ENCODE measurements at places on chromosomes 13 and 19.
A peak's percentile ranks its signal among the peaks of the same experiment; 100 is the strongest.

- no peak for DNase-seq
These were observed 12.1 kb downstream of the SLC25A15 start for GRCh38 chr13:40801255-40802217.

GRCh38 chr13:21911646-21912298 lies 240.9 kb downstream of the FGF9 start:
- no peak for DNase-seq

GRCh38 chr19:13128583-13128982 lies 10.5 kb downstream of the NACC1 start:
- DNase-seq, result no peak

- no peak for DNase-seq
These were observed 59.1 kb upstream of the GPR183 start for GRCh38 chr13:99366075-99366987.

GRCh38 chr19:33686687-33687480 lies 65.1 kb downstream of the CHST8 start:
- DNase-seq, result no peak

- no peak for DNase-seq
These were observed 257.0 kb downstream of the LHFPL6 start for GRCh38 chr13:39345982-39346381.

GRCh38 chr19:51921949-51922348 lies 5.3 kb upstream of the ZNF613 start:
- DNase-seq, result no peak

DNA sequence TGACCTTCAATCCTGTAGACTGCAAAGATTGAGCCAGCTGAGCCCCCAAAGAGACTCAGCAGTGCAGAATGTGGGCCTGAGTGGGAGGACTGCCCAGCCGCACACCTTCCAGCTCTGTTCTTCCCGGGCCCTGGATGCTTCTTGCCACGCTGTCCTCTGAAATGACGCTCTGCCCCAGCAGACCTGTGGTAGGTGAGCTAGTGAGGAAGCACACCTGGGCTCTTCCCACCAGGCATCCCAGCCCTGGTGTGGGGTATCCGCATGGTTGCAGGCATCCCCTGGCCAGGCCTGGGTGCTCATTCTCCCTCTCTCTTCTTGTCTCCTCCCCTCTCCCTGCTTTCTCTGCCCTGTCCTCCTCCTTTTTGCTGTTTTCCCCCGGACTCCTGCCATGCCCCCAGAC lies 9.8 kb upstream of the MZF1 start:
- no peak for DNase-seq

DNA sequence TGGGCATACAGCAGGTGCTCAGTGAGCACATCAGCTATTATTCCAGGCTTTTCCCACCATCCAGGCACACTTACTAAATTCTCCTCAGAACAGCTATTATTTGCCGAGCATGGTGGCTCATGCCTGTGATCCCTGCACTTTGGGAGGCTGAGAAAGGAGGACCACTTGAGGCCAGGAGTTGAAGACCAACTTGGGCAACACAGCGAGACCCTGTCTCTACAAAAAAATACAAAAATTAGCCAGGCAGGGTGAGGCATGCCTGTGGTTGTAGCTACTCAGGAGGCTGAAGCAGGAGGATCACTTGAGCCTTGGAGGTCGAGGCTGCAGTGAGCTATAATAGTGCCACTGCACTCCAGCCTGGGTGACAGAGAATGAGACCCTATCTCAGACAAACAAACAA lies 35.4 kb downstream of the PTPRS start:
- DNase-seq, result no peak

DNA sequence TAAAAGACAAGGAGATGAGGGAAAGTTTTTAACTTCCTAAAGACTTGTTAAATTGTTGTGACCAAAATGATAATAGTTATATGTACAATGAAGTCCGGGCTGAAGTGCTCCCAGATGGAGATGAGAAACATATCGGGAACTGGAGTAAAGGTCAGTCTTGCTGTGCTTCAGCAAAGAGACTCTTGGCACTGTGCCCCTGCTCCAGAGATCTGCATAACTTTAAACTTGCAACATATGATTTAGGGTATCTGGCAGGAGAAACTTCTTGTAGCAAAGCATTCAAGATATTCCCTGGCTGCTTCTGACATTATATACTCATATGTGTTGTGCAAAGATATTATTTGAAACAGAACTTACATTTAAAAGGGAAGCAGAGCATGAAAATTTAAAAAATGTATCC lies 786.6 kb upstream of the SLITRK6 start:
- no peak for DNase-seq

GRCh38 chr19:6811906-6812305 lies 39.4 kb downstream of the VAV1 start:
- DNase-seq, result peak; percentile 7

- no peak for DNase-seq
These were observed 6.9 kb downstream of the SERPINE3 start for GRCh38 chr13:51346397-51346796.

GRCh38 chr13:44843403-44843802 lies 145.9 kb downstream of the NUFIP1 start:
- DNase-seq, result peak; percentile 13

DNA sequence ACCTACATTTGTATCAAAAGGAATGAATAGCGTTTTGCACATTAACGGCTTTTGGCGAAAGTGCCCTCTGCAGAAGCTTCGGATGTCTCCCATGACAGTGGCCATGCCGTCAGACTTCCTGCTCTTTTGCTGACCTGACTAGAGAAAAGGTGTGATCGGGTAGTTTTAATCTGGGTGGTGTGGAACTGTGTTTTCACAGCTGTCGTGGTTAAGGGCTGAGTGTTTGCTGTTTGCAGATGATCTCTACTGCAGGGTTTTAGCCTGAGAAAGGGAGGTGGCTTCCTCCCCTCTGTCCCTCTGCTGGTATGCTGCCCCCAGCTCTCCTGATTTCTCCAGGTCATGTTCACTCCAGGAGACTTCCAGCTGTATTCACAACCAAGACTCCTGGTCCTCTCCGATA lies 22.4 kb downstream of the ZNF71 start:
- no peak for DNase-seq

- DNase-seq, result no peak
These were observed 260.1 kb downstream of the COL4A1 start for GRCh38 chr13:110046811-110047210.

DNA sequence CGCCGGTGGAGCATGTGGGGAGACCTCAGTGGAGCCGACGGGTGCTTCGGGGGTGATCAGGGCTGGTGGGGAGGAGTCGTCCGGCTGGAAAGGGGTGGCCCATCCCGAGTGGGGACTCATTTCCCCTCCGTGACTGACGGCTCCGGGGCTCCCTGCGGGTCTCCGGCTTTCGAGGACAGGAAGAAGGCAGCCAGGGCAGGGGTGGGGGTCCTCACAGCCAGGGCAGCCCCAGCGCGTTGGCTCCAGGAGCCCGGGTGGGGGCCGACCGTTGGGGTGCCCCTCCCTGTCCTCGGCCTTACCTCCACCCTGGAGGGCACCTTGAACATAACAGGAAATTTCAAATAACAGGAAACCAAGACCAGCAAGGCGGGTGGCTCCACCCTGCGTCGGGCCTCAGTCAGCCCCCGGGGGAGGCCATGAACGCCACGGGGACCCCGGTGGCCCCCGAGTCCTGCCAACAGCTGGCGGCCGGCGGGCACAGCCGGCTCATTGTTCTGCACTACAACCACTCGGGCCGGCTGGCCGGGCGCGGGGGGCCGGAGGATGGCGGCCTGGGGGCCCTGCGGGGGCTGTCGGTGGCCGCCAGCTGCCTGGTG lies at the start of gene S1PR4:
S1PR4 (plus strand) TSS at position 393 of the 596 bp plus-strand sequence; CDS start at position 417, 24 bp downstream.
- no peak for DNase-seq

DNA sequence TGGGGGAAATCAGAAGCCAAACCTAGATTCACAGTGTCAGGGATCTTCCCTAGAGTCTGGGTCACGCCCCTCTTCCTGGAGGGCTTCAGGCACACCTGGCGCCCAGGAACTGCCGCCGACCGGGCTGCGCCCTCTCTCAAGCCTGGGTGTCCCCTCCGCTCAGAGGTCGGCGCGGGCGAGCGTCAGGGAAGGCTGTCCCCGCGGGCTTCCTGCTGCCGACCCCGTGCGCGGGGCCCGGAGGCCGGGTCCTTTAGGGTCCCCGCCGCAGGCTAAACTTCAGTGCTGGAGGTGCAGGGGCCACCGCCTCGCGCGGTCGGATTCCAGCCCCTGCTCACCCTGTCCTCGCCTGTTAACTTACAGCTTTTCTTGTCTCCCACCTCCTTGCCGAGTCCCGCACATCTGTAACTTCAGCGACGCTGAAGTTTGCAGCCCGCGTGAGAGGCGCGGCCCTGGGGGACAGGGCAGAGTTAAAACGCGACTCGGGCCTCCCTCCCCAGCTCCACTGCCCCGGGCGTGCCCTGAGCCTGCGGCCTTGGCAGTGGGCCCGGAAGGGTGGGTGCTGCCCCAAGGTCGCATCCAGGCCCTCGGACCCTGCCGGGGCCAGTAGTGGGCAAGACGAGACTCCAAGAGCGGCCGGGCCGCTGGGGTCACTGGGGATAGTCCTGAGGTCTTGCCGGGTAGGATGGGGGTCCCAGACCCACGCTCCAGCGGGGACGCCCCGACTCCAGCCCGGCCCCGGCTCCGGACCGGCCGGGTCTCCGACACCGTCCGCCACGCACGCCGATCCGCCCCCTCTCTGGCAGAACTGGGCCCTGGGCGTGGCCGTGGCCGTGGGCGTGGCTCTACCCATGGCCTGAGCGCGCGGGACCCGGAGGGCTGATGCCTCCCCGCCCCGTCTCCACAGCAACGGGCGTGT lies 95.6 kb upstream of the ZNF98 start:
- DNase-seq, result no peak

- no peak for DNase-seq
These were observed 1.9 kb downstream of the TEX26 start for GRCh38 chr13:30934381-30934780.

DNA sequence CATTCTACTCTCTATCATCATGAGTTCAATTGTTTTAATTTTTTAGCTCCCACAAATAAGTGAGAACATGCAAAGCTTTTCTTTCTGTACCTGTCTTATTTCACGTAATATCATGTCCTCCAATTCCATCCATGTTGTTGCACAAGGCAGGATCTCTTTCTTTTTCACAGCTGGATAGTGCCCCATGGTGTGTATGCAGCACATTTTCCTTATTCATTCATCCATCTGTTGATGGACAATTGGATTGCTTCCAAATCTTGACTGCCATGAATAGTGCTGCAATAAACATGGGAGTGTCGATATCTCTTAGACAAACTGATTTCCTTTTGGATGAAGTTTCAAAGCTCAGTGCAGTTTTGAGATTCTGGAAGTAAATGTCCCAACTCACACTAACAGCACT lies 326.9 kb downstream of the FGF9 start:
- no peak for DNase-seq

- no peak for DNase-seq
These were observed 158.8 kb downstream of the NHLRC3 start for GRCh38 chr13:39196965-39197646.

- no peak for DNase-seq
These were observed 617.7 kb downstream of the DCT start for GRCh38 chr13:93861818-93862217.

DNA sequence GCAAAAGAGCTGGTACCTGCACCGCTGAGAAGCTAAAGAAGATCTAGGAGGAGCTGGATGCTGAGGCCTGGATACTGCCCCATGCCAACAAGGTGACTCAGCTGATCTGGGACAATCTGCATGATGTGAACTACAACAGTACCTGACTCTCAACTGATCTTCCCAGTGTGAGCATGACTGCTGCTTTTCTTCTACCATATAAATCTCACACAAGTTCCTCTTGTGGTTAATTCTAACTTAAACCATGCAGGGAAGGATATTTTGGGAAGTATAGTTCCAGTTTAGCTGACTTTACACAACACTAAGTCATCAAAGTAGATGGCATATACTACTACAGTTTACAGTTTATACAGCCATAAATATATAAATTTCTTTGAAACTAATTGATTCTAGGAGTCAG lies 91.9 kb downstream of the SLAIN1 start:
- no peak for DNase-seq

DNA sequence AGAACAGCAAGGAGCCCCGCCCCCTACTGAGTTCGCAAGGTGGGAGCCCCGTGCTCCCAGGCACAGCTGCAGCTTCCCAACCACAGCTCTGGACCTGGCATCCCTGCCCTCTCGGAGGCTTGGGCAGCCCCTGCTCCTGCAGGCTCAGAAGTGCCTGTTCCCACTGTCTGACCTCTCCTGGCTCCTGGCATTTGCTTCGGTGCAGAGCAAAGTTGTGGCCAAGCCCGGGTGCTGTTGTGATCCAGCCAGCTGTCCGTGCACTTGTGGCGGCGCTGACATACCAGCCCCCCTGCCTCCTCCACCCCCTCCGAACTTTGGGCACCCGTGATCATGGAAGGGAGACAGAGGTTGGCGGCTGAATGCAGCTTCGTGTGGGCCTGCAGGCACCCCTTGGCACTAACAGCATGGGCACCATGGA lies 1386.8 kb downstream of the PCDH9 start:
- no peak for DNase-seq

- DNase-seq, result no peak
These were observed 115.8 kb upstream of the TNFSF11 start for GRCh38 chr13:42458193-42458592.

GRCh38 chr13:43916828-43917227 lies 37.1 kb downstream of the LACC1 start:
- DNase-seq, result no peak

DNA sequence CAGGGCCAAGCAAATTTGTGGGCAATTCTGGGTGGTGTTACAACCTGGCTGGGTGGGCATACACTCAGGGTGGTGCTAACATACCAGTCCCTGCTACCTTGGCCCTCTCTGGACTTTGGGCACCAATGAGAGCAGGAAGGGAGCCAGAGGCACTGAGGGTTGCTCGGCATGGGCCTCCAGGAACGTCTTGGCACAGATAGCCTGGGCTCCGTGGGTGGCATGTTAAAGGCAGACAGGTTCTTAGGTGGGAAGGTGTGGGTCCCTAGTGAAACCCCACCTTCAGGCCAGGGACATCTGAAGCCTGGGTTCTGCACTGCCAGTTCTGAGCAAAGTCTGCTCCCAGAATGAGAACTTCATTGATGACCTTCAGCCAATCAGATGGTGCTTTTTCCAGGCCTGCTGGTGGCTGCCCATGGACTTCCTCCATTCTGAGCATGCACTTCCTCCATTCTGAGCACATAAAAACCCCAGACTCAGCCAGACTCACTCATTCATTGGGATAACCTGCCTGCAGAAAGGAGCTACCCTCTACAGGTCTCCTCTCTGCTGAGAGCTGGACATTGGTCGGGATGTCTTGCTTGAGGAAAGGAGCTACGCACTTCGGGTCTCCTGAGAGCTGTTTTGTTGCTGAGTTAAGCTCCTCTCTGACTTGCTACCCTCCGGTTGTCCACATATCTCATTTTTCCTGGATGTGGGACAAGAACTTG lies 2567.1 kb downstream of the PCDH9 start:
- no peak for DNase-seq

GRCh38 chr13:97911311-97912138 lies 42.0 kb upstream of the IPO5 start:
- no peak for DNase-seq

DNA sequence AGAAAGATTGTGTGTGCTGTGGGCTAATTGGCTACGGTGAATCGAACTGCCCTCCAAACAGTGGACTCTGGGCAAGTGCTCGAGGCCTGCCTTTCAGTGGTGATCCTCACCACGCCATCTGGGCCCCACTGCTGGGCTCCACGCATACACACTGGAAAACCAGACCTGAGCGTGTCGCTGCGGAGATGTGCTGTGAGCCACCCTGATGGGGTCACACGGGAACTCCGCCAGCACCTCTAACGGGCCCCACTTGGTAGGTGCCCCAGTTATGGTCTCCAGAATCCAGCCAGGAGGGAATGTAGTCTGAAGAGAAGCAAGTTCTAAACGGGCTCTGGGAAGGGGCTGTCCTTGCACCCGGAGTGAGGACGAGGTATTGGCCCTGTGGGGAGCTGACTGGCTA lies 39.3 kb downstream of the C13orf46 start:
- DNase-seq, result no peak
